ENCODE measurements at places on chromosomes 6 and 20.
A peak's percentile ranks its signal among the peaks of the same experiment; 100 is the strongest.

GRCh38 chr6:4322846-4323309, 187.5 kb upstream of the ECI2 start:
- DNase-seq = no peak

DNA sequence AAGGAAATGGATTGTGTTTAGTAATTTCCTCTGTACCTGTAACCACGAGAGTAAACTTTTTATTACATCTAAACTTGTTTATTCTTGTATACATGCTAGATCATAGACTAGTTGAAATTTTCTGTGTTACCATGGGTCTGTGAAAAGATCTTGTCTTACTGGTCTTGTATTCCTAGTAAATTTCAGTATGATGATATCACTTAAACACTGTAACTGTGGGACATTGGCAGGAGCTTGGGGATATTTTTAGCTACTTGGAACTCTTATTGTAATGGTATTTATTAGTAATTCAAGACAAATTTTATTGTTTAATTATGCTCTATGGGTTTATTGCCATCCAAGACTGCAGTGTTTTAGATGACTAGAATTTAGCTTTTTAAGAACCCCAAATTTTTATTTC, 25.9 kb upstream of the TULP4 start:
- DNase-seq = no peak

GRCh38 chr6:33211136-33211535, 2.8 kb downstream of the RING1 start:
- no peak for DNase-seq

GRCh38 chr6:52337633-52338290, 24.2 kb upstream of the PAQR8 start:
- DNase-seq = no peak

- no peak for DNase-seq
Observed at GRCh38 chr6:9789201-9789600, 625.7 kb downstream of the TFAP2A start.

GRCh38 chr6:91317247-91317835, 730.5 kb upstream of the MAP3K7 start:
- no peak for DNase-seq

GRCh38 chr6:107569473-107569872, 79.6 kb downstream of the SOBP start:
- DNase-seq = no peak

DNA sequence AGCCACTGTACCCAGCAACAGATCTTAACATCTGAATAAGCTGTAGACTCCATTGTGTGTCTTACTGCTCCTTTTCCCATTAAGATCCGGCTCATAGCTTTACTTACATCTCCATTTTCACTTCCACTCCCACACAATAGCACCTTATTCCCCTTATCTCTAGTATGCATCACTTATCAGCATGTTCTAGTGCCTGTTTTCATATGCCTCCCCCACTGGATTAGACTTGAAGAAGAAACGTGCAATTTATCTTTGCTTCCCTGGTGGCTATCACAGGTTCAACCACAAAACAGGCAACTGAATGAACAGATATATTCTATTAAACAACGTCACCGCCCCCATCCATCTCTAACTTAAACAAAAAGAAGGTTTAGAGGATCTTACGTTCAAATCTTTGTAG, 12.1 kb downstream of the SSR1 start:
- no peak for DNase-seq

DNA sequence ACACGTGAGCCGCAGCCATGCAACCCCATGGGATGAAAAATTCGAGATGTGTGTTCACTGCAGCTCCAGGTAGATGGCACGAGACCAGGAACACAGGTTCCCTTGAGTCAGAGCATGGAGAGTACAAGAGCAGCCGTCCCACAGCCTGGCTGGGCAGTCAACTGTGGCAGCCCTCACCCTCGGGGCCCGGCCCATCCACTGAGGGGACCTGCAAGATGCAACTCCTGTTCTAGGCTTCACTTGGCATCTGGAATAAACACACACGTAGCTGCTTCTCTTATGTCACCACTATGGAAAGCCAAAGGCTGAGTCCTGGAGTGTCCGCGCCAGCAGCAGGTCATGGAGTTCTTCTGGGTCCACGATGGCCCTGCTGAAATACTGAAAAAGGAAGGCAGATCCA, 77.0 kb downstream of the WDR27 start:
- no peak for DNase-seq

DNA sequence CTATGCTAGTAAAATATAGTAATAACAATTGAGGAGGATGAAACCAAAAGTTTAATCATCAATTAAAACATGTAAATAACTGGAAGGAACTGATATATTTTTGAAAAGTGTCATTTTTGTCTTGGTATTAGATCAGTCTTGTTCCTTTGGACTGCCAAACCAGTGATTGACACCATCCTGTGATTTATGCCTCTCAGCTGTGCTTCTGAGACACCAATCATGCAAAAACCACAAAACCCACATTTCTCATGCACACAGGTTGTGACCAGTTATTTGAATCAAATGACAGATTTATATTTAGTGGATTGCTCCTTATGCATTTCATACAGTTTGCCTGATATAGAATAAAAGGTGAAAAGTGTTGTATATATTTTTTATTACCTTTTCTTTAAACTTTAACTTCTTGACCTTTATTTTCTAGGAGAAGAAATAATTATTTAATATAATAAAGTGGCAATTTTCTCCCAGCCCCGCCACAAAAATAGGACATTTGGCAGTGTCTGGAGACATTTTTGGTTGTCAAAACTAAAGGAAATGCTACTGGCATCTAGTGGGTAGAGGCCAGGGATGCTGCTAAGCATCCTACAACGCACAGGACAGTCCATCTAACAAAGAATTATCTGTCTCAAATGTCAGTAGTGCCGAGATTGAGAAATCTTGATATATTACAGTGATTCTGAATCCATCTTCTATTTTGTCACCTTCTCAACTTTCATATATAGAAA, 383.6 kb downstream of the BCKDHB start:
- no peak for DNase-seq

GRCh38 chr6:53119772-53120409, 28.8 kb downstream of the GCM1 start:
- DNase-seq = no peak

DNA sequence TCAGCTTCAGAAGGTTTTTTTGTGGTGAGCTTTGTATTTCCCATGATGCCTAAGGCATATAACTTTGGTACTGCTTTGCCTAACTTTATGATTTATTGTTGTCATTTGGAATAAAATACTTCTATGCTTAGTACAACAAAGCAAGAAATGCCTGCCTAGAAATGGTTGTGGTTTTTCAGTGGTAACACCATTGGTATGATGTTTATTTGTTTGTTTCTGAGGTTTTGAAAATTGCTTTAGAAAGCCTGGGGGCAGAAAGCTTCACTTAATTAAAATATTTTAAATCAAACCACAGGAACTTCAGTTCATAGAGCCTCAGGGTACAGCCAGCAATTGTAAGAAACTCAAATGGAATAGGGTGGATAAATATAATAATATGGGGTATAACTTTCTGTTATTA, 351.2 kb upstream of the MAP3K7 start:
- no peak for DNase-seq

DNA sequence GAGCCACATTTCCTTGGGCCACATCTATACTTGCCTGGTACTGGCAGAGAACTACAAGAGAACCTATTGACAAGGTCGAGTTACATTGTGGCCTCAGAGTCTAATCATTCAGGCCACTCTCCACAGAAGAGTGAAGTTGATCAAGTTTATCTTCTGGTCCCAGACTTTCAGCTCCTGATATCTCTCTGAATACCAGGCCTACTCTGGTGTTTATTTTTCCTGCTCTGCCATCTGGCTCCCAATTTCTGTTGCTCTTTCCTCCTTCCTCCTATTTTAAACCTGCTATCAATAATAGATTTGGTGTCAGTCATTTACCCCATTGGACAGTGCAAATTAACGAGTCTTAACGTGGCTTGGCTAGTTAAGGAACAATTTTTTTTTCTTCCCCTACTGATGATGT, 46.6 kb downstream of the SCGN start:
- no peak for DNase-seq

GRCh38 chr6:33497157-33497556, 42.8 kb downstream of the ZBTB9 start:
- no peak for DNase-seq

GRCh38 chr6:76465410-76465809, 392.9 kb upstream of the IMPG1 start:
- no peak for DNase-seq

- DNase-seq = no peak
Observed at GRCh38 chr6:30821862-30822784, 62.2 kb upstream of the DDR1 start.

DNA sequence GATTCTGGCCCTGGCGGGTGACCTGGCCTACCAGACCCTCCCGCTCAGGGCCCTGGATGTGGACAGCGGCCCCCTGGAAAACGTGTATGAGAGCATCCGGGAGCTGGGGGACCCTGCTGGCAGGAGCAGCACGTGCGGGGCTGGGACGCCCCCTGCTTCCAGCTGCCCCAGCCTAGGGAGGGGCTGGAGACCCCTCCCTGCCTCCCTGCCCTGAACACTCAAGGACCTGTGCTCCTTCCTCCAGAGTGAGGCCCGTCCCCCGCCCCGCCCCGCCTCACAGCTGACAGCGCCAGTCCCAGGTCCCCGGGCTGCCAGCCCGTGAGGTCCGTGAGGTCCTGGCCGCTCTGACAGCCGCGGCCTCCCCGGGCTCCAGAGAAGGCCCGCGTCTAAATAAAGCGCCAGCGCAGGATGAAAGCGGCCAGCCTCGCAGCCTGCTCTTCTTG, 868 bp upstream of the SLC2A4RG start:
- DNase-seq = no peak

- DNase-seq = no peak
Observed at GRCh38 chr6:113495521-113495920, 361.6 kb upstream of the MARCKS start.

GRCh38 chr6:142878407-142878806, 66.6 kb downstream of the HIVEP2 start:
- peak; percentile 48 for DNase-seq
